Tibial artery (tissue), 4 donors: ENCODE measurements at places on chromosomes 4 and X.
A peak's percentile ranks its signal among the peaks of the same experiment; 100 is the strongest.

- H3K4me1 ChIP-seq, result no peaks in the 10 kb centered on the region
- no peaks in the 10 kb centered on the region for H3K27me3 ChIP-seq
- DNase-seq, result no peak
- no peaks in the 10 kb centered on the region for H3K36me3 ChIP-seq
- H3K4me3 ChIP-seq, result no peak overlapping the region
- no peak overlapping the region for H3K27ac ChIP-seq
Measured at GRCh38 chrX:100871594-100872560, 2.3 kb downstream of the NOX1 start.

DNA sequence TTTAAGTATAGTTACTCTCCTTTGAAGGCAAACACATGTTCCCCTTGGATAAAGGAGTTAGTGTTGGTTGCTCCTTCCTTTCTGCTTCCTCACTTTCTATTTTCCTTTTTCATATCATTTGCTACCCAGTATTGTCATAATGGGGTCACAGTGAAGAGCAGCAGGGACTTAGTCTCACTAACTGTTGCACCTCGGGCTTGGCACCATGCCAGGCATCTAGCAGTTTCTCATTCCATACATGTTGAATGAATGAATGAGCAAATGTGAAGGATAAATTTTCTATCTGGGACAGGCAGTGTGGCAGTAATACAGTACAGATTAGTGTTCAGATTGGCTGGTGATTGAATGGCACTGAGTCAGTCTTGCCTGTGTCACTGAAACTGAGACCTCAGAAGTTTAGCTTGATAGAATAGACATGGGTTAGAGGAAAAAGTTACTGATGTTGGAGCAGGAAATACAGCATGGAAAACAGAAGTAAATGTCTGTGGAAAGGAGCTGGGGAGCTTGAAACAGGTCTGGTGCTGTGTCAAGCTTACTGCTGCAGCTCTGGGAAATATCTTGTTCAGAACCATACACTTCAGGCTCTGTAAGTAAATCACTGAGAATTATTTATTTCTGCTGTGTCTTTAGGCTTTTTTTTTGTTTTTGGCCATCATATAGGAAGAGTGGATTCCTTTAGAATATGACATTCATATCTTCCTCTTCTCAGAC, 55.8 kb upstream of the PITX2 start:
- H3K27ac ChIP-seq, result no peak overlapping the region
- H3K4me1 ChIP-seq, result no peaks in the 10 kb centered on the region
- no peak for DNase-seq
- no peaks in the 10 kb centered on the region for H3K36me3 ChIP-seq

- H3K36me3 ChIP-seq, result no peaks in the 10 kb centered on the region
- no peak overlapping the region for H3K4me3 ChIP-seq
- H3K27me3 ChIP-seq, result no peaks in the 10 kb centered on the region
- no peak for DNase-seq
- peaks cover 12% of the 10 kb centered on the region for H3K4me1 ChIP-seq
Measured at GRCh38 chr4:121698236-121698671, 1.5 kb upstream of the ANXA5 start.

DNA sequence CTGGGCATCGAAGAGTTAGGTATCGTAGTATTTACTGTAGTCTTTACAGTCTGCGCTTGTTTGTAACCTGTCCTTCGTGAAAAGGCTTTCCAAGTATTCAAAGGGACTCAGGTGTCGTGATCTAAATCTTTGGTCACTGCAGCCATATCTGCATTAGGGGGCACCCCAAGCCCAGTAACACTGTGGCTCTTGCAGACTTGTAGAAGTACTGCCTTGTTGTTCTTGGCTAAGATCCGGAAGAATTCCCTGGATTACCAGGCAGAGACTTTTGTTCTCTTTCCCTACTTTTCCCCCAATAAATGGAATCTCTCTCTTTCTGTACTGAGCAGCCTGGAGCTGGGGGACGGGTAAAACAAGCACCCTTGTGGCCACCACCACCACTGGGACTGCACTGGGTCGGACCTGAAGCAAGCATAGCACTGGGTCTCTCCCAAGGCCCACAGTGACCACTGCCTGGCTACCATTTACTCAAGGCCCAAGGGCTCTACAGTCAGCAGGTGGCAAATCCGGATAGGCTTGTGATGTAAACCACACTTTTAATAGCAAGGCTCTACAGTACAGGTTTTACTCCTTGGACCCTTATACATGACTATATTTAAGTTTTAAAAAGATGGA, 12.0 kb downstream of the CXorf58 start:
- H3K36me3 ChIP-seq, result no peaks in the 10 kb centered on the region
- no peak for DNase-seq
- H3K4me1 ChIP-seq, result no peaks in the 10 kb centered on the region
- H3K4me3 ChIP-seq, result no peak overlapping the region

GRCh38 chr4:144494280-144494679, 151.7 kb upstream of the HHIP start:
- H3K4me1 ChIP-seq, result peaks cover 14% of the 10 kb centered on the region
- DNase-seq, result no peak
- H3K36me3 ChIP-seq, result no peaks in the 10 kb centered on the region

GRCh38 chr4:151403656-151404055, 5.3 kb upstream of the FHIP1A start:
- H3K27me3 ChIP-seq, result no peaks in the 10 kb centered on the region
- H3K4me1 ChIP-seq, result peaks cover 6% of the 10 kb centered on the region
- no peaks in the 10 kb centered on the region for H3K36me3 ChIP-seq
- DNase-seq, result no peak
- H3K4me3 ChIP-seq, result no peak overlapping the region
- H3K27ac ChIP-seq, result no peak overlapping the region

DNA sequence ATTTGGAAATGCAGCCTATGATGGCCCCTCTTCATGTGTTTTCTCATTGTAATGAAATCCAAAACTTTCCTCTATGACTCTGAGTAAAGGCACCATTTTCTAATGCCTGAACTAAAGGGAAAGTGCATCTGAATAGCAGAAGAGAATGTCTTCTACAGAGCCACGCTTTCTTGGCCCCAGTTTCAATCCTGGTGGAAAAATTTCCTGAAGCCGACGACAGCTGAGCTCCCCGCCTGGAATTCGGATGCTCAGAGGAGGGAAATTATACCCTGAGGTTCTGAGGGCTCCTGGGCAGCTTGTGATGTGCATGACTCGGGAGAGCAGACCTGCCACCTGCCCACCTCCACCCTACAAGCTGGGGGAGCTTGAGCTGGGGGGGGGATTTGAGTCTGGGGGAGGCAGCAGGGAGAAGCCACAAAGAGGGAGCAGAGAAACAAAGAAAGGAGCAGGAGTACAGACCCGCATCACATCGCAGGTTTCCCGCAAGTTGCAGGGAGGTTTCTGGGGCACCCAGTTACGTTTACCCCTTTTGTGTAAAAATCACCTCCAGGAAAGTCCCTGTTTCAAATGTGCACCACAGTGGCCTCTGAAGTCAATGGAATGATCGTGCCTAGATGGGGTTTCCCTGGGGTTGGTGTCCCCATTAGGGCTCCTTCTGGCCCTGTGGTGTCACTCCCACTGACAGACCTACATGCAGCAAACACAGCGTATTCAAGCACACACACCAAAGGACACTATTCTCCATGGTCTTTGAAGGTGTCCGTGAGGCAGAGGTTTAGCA, 145.6 kb upstream of the RBPJ start:
- H3K36me3 ChIP-seq, result no peaks in the 10 kb centered on the region
- H3K4me1 ChIP-seq, result no peaks in the 10 kb centered on the region
- no peak overlapping the region for H3K4me3 ChIP-seq

- no peaks in the 10 kb centered on the region for H3K27me3 ChIP-seq
- no peaks in the 10 kb centered on the region for H3K36me3 ChIP-seq
- no peak for DNase-seq
- no peak overlapping the region for H3K4me3 ChIP-seq
- no peaks in the 10 kb centered on the region for H3K4me1 ChIP-seq
- H3K27ac ChIP-seq, result no peak overlapping the region
Measured at GRCh38 chrX:68941385-68941952, 112.6 kb downstream of the EFNB1 start.

- H3K4me3 ChIP-seq, result no peak overlapping the region
- no peaks in the 10 kb centered on the region for H3K36me3 ChIP-seq
- no peaks in the 10 kb centered on the region for H3K27me3 ChIP-seq
- H3K27ac ChIP-seq, result no peak overlapping the region
- DNase-seq, result no peak
Measured at GRCh38 chrX:17668929-17669328, 68.4 kb upstream of the SCML1 start.

DNA sequence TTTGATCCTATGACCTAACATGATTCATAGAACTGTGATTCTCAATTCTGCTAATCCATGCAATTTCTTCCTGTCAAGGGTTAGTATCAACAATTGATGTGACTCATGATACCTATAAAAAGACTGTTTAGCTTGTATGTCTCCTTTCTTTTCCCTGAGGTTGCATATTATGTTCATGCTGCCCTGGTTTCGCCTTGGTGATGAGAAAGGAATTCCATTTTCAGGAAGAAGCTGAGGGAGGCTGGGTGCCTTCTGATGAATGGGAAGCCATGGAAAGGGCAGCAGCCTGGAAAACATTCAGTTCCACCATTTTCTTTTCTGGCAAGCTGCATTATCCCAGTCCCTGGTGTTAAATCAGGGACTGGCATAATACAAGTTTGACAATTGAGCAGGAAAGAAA, 976.5 kb downstream of the RPA4 start:
- no peaks in the 10 kb centered on the region for H3K27me3 ChIP-seq
- no peaks in the 10 kb centered on the region for H3K36me3 ChIP-seq
- no peaks in the 10 kb centered on the region for H3K4me1 ChIP-seq
- no peak overlapping the region for H3K4me3 ChIP-seq
- DNase-seq, result no peak

- no peaks in the 10 kb centered on the region for H3K27me3 ChIP-seq
- H3K4me3 ChIP-seq, result no peak overlapping the region
- H3K27ac ChIP-seq, result no peak overlapping the region
Measured at GRCh38 chr4:84309191-84309590, 189.9 kb downstream of the NKX6-1 start.

GRCh38 chr4:2080429-2081300, 21.5 kb downstream of the NAT8L start:
- no peaks in the 10 kb centered on the region for H3K4me1 ChIP-seq
- H3K27ac ChIP-seq, result no peak overlapping the region
- H3K27me3 ChIP-seq, result no peaks in the 10 kb centered on the region

DNA sequence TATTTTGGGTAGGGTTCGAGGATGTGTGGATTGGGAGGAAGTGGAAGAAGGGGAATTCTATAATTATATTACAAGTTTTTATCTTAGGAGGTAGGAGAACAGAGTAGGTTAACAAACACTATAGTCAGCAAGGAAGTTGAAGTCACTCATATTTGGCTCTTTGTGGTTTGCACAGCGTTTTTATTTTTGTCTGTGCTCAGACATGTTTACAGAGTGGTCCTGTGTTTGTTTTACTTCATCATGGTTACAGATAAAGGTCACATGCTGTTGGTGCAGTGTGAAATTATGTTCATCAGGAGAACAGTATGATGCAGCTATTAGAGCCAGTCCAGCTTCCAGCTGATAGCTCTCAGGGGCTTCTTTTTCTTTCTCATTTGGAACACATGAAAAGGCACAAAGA, 299.9 kb upstream of the SFRP2 start:
- H3K4me3 ChIP-seq, result no peak overlapping the region
- H3K4me1 ChIP-seq, result no peaks in the 10 kb centered on the region
- H3K27ac ChIP-seq, result no peak overlapping the region
- no peaks in the 10 kb centered on the region for H3K27me3 ChIP-seq
- DNase-seq, result no peak
- H3K36me3 ChIP-seq, result no peaks in the 10 kb centered on the region

DNA sequence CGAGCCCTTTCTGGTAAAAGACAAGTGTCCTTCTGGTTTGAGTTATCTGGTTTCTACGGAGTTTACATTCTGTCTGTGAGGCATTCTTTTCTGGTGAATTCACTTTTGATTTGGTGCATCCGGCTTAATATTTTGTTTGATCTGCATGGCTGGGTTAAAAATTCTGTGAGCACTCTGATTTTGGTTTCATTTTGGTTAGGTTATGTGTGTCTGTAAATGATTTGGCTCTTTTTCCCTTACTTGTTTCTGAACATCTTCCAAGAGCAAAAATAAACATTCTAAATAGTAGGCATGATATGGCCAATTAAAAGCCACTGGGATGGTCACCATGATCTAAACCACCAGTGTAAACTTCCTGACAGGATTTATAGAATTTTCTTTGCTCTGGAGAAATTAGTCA, 85.7 kb upstream of the PTPN13 start:
- no peak for DNase-seq
- H3K4me1 ChIP-seq, result no peaks in the 10 kb centered on the region
- H3K4me3 ChIP-seq, result no peak overlapping the region

- H3K36me3 ChIP-seq, result no peaks in the 10 kb centered on the region
- DNase-seq, result peak; percentile 90
- H3K4me3 ChIP-seq, result peak within 1 kb of the TSS; percentile 67
- H3K27me3 ChIP-seq, result no peaks in the 10 kb centered on the region
Measured at GRCh38 chr4:25233737-25234389, at the start of gene PI4K2B. Gene PI4K2B, plus strand, starts transcription at chr4:25234033. Its CDS starts 131 bp downstream, at chr4:25234164.

- no peak overlapping the region for H3K27ac ChIP-seq
- DNase-seq, result no peak
- H3K4me3 ChIP-seq, result no peak overlapping the region
- no peaks in the 10 kb centered on the region for H3K36me3 ChIP-seq
- H3K27me3 ChIP-seq, result no peaks in the 10 kb centered on the region
Measured at GRCh38 chr4:83107631-83108030, 6.9 kb downstream of the PLAC8 start.

- no peak for DNase-seq
- no peaks in the 10 kb centered on the region for H3K4me1 ChIP-seq
- H3K36me3 ChIP-seq, result no peaks in the 10 kb centered on the region
- no peak overlapping the region for H3K27ac ChIP-seq
- H3K27me3 ChIP-seq, result no peaks in the 10 kb centered on the region
Measured at GRCh38 chr4:101418055-101418454, 70.7 kb upstream of the PPP3CA start.

GRCh38 chr4:30801876-30802275, 81.7 kb downstream of the PCDH7 start:
- no peak overlapping the region for H3K27ac ChIP-seq
- DNase-seq, result no peak
- no peaks in the 10 kb centered on the region for H3K36me3 ChIP-seq
- no peaks in the 10 kb centered on the region for H3K27me3 ChIP-seq
- H3K4me3 ChIP-seq, result no peak overlapping the region

GRCh38 chr4:121655320-121656268, 41.2 kb downstream of the ANXA5 start:
- H3K27ac ChIP-seq, result peak overlapping the region; percentile 36
- peak overlapping the region; percentile 21 for H3K4me3 ChIP-seq
- no peaks in the 10 kb centered on the region for H3K36me3 ChIP-seq
- no peak for DNase-seq

DNA sequence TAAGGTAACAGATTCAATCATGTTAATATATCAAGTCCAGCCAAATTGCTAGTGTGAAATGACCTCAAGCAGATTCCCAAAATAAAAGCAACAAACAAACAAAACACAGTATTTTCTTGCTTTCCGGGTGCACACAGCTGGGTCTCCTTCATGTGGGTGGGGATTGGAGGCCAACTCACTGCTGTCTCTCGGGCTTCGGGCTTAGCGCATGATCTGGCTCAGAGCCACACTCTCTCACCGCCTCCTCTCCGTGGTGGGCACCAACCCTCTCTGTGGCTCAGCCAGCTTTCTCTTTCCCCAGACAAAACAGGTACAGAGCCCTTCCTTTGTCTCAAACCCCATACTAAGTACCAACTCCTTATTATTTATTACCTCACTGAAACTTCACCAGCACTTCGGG, 2.9 kb upstream of the REELD1 start:
- H3K4me1 ChIP-seq, result no peaks in the 10 kb centered on the region
- H3K36me3 ChIP-seq, result no peaks in the 10 kb centered on the region
- no peak for DNase-seq
- no peak overlapping the region for H3K4me3 ChIP-seq
- H3K27me3 ChIP-seq, result no peaks in the 10 kb centered on the region

- H3K27ac ChIP-seq, result no peak overlapping the region
- no peaks in the 10 kb centered on the region for H3K36me3 ChIP-seq
- H3K27me3 ChIP-seq, result no peaks in the 10 kb centered on the region
Measured at GRCh38 chr4:41982716-41983115, 1.2 kb downstream of the DCAF4L1 start.
